ENCODE measurements at places on chromosomes 5 and 9.

DNA sequence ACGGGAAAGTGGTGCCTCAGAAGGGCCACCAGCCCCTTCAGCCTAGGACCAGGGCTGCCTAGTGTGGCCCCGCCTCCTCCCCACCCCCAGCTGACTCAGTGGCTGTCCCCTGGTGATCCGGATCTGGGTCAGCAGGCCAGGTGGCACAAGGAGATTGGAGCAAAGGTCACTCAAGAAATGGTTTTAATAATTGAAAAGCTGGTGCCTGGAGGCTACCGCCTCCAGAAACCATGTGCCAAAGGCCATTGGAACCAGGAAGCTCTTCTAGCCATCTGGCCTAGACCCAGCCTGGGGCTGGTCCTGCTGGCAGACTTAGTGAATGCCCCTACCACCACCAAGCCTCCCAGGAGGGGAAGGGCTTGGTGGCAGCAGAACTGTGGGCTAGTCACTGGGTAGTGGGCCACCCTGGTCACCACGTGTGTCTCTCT is 1.5 kb downstream of the ST6GALNAC4 start:
- DNase-seq, result no peak

GRCh38 chr9:33106827-33107621 is 30.6 kb upstream of the SMU1 start:
- DNase-seq, result no peak

DNA sequence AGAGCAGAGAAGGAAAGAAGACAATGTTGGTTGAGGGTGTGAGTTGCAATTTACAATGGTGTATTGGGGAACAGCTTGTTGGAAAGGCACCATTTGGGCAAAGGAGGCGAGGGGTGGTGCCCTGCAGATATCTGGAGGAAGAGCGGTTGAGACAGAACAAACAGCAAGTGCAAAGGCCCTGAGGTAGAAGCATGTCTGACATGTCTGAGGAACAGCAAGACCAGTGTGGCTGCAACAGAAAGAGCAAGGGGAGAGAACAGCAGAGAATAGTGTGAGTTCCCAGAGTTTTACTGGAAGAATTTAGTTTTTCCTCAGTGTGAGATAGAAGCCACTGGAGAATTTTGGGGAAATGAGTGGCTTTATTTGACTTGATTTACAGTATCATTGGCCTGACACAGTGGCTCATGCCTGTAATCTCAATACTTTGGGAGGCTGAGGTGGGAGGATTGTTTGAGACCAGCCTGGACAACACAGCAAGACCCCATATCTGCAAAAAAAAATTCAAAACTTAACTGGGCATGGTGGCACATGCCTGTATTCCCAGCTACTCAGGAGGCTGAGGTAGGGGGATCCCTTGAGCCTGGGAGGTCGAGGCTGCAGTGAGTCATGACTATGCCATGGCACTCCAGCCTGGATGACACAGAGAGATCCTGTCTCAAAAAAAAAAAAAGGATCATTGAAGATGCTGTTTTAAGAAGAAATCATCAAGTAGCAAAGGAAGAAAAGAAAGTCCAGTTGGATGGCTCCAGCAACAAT is 13.6 kb downstream of the CMBL start:
- no peak for DNase-seq

- no peak for DNase-seq
Observed at GRCh38 chr5:107577394-107577950, 93.3 kb downstream of the EFNA5 start.

All from activated effector memory CD4-positive, alpha-beta T cell treated with Interleukin-2 at 50 U/mL for 16 hours (primary cell).